ENCODE measurements at places on chromosomes 7 and 10.

- no peak for DNase-seq
Observed at GRCh38 chr7:151834271-151835035, 42.5 kb downstream of the PRKAG2 start.

GRCh38 chr7:111796671-111797070 lies 234.4 kb upstream of the IMMP2L start:
- DNase-seq: no peak

GRCh38 chr10:121633056-121633455 lies 34.8 kb upstream of the FGFR2 start:
- DNase-seq: no peak

- no peak for DNase-seq
Observed at GRCh38 chr10:31157123-31158010, 125.7 kb upstream of the ZNF438 start.

GRCh38 chr7:137628216-137628615 lies 218.6 kb downstream of the DGKI start:
- DNase-seq: no peak

GRCh38 chr10:48958598-48959190 lies 19.1 kb upstream of the LRRC18 start:
- DNase-seq: no peak

GRCh38 chr7:137753948-137754851 lies 92.6 kb downstream of the DGKI start:
- no peak for DNase-seq

DNA sequence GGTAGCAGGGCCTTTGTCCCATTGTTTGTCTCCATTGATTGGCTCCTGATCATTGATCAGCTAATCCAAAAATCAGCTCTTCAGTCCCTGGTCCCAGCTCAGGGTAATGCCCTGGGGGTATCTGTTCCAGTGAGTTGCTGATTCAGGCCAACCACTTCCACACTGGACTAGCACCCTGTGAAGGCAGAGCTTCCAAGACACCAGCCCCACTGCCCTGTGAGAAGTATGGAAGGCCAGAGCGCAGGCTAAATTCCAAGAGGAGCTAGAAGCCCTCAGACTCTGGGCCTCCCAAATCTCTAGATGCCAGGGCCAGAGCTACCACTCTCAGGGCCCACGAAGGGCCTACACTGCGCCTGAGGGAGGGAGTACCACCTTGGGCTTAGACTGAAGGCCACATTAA lies 10.4 kb downstream of the TMEM72 start:
- no peak for DNase-seq

DNA sequence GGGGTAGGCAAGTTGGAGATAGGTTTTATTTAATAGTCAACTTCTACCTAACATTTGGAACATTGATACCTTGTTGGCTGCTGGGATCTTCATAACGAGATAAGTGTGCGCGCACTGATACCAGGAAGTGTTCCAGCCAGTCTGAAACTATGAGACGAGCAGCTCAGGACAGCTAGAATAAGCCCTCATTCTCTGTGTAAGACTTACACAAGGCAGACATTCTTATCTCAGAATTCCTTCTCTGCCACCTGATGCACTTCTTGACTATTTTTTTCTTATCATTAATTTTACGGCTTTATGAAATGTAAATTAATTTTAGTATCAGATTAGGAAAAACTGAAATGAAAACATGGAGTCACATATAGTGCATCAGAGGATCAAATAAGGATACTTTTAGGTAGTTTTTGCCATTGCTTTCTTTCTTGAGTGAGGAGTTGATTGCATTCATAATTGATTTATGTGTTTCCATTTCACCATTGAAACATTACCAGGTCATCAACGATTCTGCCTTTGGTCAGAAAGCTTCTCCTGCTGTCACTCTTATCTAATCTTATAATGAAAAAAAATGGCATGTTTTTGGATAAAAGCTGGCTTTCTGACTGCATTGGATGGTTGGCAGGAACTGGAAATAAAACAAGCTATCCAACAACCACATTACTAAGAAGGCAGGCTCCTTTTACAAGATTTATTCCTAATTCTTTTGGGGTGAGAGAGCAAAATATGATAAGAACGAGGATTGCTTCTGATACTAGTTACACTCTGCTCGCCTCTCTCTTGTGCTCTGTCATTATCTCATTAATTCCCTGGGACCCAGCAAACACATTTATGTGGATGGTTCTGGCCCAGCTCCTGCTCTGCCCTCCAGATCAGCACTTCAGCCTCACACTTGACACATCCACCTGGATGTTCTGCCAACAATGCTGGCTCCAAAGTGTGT lies 40.4 kb upstream of the ABCB5 start:
- DNase-seq: no peak

DNA sequence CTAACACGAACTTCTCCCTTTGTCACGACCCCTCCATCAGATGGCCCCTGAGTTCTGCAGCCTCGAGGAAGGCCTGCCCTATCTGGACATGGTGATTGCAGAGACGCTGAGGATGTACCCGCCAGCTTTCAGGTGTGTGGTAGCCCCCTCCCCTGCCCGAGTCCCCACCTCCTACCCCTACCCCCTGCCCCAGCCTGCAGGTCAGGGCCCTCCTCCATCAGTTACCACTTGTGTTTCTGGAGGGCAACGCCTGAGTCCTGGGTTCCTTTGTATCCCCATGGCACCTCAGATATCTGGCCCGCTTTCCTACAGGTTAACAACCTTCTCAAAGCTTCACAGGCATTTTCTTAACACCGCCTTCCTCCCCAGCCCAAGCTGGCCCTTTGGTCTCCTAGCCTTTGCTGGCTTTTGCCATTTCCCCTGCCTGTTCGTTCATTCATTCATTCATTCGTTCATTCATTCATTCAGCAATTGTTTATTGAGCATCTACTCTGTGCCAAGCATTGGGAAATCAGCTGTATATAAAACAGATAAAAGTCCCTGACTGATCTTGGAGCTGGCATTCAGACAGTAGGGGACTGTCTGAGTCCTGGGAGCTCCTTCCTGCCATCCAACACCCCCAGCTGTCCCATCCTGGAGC lies 55.6 kb downstream of the PARP12 start:
- DNase-seq: no peak

GRCh38 chr10:96556003-96556402 lies 30.8 kb downstream of the TM9SF3 start:
- DNase-seq: no peak

DNA sequence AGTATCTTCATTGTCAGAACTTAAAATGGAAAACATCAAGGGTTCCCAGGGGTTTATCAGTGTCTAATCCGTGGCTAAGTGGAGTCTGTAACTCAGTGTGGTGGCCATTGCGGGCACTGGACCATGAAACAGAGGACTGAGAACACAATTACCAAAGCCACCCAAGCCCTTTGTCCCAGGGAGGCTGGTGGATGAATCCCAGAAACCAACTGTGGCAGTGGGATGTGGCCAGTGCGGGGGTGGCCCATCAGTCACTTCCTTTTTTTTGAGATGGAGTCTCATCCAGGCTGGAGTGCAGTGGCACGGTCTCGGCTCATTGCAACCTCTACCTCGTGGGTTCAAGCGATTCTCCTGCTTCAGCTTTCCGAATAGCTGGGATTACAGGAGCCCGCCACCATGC lies 61.8 kb downstream of the TACC2 start:
- no peak for DNase-seq

- DNase-seq: no peak
Observed at GRCh38 chr7:22860337-22860736, 37.7 kb upstream of the TOMM7 start.

GRCh38 chr7:35753761-35754603 lies 46.9 kb upstream of the SEPTIN7 start:
- DNase-seq: no peak

DNA sequence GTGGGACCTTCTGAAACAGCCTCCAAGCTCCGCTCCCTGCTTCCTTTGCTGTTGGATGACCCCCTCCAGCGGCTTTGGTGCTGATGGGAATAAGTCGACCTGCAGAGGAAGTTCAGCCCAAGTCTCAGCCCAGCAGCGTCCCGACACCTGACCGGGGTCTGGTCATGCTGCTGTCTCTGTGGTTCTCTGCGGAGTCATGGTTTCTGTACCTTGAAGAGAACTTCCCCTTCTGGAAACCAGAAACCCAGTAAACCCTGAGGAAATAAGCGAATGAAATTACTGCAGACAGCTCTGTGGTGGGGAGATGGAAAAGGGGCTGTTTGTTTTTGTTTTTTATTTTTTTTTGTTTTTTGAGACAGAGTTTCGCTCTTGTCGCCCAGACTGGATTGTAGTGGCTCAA lies 18.3 kb upstream of the ZNF12 start:
- no peak for DNase-seq

DNA sequence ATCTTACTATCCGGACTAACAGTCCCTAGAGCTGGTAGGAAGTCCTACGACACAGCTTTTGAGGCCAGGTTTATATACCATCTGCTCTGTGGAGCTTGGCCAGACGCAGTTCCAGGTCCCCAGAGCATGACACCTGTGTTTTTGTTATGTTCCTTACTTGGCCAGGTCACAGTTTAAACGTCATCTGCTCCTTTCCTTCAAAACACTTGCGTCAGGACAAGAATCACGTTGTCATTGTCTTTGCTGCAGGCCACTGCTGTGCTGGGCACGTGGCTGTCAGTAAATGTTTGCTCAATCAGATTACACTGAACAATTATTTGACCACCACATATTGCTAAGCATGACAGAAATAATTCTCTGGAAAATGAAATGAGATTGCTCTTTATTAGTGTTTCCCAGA lies 23.9 kb downstream of the SLC18A2 start:
- no peak for DNase-seq

- no peak for DNase-seq
Observed at GRCh38 chr7:82317257-82317721, 126.3 kb downstream of the CACNA2D1 start.

GRCh38 chr10:70899096-70899495 lies 10.7 kb upstream of the PCBD1 start:
- no peak for DNase-seq

DNA sequence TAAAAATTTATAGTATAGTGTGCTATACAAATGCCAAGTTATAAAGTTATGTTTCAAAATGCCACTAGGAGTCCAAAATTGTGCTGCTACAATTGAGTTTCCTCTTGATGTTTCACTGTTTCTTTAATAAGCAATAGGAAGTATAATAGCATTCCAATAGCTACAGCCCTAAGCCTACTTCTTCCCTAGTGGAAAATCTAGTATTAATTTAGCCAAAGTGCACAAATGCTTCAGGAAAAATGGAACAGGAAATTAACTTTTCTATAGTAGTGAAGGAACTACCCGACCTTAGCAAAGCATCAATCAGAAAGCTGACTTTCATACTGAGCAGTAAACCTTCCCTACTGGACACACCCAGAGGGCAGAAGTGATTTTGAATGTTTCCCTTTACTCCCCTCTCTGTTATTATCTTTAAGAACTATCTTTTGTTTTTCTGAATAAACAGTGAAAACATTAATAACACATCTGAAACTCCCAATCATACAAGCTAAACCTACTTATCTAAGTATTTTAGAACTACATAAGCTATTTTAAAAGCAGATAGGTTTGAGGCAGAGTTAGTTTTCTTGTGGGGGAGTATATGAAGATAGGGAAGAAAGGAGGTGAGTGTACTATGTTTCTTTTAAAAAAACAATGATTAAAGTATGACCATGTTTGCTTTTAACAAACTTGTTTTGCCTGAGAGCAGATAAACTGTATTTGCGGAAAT lies 13.7 kb downstream of the CPED1 start:
- DNase-seq: no peak

GRCh38 chr10:6067457-6067856 lies 5.3 kb upstream of the IL2RA start:
- no peak for DNase-seq

DNA sequence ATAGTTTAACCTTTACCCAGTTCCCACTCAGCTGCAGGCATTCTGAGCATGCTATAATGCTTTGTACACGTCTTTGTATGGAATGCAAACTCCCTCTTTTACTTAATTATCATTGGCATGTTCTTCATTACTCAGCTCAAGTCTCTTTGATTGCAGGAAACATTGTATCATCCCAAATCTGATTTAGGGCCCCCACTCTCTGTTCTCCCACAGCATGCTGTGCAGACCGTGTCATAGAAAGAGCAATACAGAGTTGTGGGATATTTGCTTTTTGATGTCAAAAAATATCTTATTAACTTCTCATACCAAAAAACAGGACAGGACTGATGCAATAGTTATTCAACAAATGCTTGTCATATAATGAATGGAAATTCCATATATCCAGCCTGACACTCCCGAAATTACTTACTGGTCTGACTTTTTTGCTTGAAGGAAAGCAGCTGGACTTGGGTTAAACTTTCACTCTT lies 1081.5 kb upstream of the C7orf33 start:
- DNase-seq: no peak

GRCh38 chr7:98630149-98630548 lies 13.1 kb downstream of the NPTX2 start:
- DNase-seq: no peak

DNA sequence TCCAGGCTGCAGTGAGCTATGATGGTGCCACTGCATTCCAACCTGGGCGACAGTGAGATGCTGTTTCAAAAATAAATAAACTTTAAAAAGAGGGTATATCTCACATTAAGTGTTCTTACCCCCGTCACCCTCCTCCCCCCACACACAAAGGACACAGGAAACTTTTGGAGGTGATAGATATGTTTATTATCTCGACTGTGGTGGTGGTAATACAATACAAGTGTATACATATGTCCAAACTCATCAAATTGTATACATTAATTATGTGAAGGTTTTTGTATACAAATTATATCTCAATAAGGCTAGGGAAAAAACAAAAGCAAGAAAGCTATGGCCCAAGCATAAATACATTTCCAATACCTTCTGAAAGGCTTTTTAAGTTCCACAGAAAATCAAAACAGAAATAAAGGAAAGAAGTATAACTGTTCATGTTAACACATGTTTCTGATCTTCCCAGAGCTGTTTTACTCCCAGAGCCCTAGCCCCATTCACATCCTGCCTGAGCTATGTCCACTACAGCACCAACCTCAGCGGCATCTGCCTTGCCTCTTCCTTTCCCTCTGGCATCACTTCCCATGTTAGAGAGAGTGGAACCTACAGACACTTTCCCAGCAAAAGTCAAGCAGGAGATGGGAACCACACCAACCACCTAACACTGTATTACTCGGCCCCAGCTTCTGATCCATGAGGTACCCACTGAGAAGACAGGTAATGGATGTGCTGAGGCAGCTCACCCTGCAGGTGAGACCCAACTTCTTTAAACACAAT lies 48.1 kb downstream of the SGMS1 start:
- DNase-seq: no peak

DNA sequence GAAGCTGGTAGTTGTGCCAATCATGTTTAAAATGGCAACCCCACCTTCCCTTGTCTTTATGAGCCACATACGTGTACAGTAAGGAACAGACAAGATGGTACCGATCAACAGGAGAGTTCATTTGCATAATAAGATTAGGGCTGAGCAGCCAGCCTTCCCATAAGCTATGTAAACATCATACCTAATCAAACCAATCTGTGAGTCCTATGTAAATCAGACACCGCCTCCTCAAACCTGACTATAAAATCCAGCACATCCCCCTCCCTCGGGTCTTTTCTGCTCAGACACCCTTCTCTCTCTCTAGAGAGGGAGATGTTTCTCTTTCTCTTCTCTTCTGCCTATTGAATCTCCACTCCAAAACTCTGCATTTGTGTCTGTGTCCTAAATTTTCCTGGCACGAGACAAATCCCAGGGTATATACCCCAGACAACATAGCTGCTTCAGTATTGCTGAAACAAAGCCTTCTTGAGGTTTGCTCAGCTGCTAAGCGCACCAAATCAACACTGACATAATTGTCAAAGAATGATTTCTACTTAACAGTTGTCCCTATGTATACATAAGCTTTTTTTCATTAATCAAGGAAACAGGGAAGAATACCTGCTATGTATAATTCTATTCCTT lies 279.2 kb downstream of the THSD7A start:
- no peak for DNase-seq

- DNase-seq: no peak
Observed at GRCh38 chr10:105844241-105844640, 1203.2 kb downstream of the SORCS3 start.

GRCh38 chr10:24897326-24897926 lies 55.0 kb downstream of the PRTFDC1 start:
- DNase-seq: no peak
